ENCODE measurements at places on chromosomes 7 and 10. TPM values are rescaled to one million over a fixed set of nuclear protein-coding genes. Genes with fewer than 3 reads are reported as not detected.

Gene MYOZ1
- total RNA-seq, result 0.15 TPM

Gene NYAP1
- total RNA-seq, result 1.8 TPM

Gene AIFM2
- 6.5 TPM for total RNA-seq

Gene OR2A42
- total RNA-seq, result not detected

Gene UCMA
- total RNA-seq, result not detected

Gene SH2B2
- 2.5 TPM for total RNA-seq

Gene CALHM1
- total RNA-seq, result not detected

Gene ITIH5
- 0.67 TPM for total RNA-seq

Gene ANXA8
- not detected for total RNA-seq

Measured in bronchus fibroblast of lung (primary cell).